ENCODE measurements at places on chromosomes 7 and 10.

DNA sequence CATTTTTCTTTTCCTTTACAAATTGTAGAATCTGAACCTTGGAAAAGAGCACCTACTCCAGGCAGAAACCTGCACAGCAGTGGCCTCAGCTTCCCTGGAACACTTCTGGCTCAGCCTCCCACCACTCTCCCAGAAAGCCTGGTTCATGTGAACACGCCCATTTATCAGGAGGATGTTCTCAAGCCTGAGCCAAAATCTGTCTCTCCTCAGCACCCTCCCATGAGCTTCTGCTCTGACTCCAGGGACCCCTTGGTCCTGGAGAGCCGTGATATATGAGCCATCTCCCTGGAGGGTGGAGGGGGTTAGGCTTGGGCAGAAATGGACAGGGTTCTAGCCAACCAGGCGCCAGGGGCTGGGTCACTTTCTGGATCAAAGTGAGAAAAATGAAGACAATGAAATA, 10.1 kb downstream of the GDF2 start:
- no peak for DNase-seq

DNA sequence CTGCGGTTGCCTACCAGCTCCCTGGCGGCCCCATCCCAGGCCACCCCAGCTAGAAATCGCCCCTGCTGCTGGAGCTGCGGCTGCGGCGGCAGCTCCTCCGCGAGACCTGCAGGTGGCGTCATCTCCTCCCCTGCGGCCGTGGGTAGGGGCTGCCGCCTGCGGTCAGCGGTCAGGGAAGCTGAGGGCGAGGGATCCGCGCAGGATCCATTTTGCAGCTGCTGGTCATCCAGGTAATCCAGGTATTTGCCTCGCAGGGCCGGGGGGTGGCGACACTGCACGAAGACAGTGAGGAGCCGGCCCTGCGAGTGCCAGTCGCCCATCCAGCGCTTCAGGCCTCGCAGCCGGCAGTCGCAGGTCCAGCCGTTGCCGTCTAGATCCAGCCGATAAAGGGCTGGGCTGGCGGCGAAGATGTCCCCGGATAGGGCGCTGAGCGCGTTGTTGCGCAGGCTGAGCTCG, 1.5 kb downstream of the TRIL start:
- no peak for DNase-seq

- no peak for DNase-seq
These were observed 425.8 kb upstream of the CELF2 start for GRCh38 chr10:10591715-10592341.

DNA sequence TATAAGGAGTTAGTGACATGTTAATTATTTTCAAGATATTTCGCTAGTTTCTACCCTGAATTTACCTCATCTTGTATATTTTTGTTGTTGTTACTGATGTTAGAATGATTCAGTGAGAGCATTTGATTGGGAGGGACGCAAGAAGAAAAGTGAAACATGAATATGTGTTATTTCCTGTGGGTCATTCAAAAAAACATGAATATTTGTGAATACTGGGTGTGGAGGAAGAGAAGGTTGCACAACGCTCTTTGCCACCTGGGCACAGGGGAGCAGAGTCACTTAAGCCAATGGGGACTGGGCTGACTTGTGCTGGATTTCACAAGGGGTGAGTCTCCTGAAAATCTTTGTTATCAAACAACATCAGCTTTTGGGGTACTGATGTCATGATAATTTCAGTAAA, 39.5 kb downstream of the AGK start:
- no peak for DNase-seq

DNA sequence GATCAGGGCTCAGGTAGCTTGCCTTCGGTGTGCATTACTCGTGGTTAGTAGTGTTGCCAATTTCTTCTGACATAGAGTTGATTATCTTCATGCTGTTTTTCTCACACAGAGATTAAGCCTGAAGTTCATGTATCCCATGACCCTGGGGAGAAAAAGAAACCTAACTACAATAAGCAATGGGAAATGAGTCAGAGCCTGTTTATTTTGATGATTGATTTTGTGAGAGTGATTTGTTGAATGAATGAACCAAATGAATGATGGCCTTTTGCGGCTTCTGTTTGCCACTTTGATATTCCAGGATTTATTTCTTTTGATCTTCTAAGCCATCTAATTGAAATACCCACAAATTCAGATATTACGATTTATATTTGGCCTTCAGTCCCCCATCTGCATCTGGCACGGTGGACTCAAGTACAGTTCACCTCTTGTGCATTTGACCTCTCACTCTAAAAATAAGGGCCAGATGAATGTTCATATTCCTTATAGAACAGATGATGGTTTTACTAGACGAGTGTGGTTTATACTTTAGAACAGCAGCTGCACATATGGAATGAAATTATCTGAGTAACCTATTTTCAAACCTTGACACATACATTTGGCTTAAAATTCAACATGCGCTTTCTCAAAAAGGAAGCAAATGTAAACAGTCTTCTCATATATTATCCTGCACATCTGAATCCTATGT, 110.7 kb downstream of the PLCE1 start:
- no peak for DNase-seq

DNA sequence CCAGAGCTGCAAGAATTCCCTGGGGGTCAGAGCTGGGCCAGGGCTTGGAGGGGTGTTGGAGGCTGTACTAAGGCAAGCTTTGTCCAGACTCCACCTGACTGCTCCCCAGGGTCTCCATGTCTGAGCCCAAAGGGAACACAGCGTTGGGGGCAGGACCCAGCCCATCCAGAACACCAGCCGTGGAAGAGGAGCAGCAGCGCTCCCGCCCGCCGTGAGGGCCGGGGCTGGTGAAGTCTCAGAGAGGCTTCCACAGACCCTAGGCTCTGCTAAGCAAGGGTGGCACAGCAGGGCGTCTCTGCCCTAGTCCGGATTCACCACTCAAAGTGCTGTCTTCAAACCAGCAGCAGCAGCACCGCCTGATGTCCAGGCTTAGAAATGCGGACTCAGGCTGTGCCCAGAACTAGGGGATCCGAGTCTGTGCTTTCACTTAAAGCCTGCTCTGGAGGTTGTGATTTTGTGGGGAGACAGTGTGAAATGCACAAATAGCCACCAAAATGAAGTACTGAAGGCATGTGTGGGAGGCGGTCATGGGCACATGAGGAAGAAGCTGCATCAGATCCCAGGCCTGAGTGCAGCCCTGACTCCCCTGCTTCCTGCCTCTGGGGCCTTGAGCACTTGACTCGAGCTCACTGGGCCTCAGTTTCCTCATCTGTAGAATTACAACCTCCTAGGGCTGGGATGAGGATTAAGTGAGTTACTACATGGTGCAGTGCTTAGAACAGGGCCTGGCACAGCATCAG, 16.6 kb upstream of the AQP1 start:
- no peak for DNase-seq

GRCh38 chr7:108637049-108637621, 67.5 kb downstream of the DNAJB9 start:
- DNase-seq: peak; percentile 47

- no peak for DNase-seq
These were observed 140.3 kb upstream of the ODAD2 start for GRCh38 chr10:28139138-28139537.

DNA sequence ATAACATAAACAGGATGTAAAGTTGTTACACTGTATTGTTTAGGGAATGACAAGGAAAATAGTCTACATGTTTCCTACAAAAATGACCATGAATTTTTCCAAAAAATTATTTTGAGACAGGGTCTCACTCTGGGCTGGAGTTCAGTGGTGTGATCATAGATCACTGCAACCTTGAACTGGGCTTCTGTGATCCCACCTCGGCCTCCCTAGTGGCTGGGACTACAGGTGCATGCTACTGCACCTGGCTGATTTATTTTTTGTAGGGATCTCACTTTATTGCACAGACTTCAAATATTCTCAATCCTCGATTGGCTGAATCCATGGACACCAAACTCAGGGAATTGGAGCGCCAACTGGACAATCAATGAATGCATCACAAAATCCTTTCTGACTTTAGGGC, 6.6 kb downstream of the CHCHD2 start:
- no peak for DNase-seq

- no peak for DNase-seq
These were observed 163.1 kb downstream of the AUTS2 start for GRCh38 chr7:69761290-69761922.

- no peak for DNase-seq
These were observed 431.9 kb downstream of the TNS3 start for GRCh38 chr7:47149971-47150370.

- DNase-seq: no peak
These were observed 27.7 kb downstream of the ANKRD26 start for GRCh38 chr10:27072436-27073114.

- DNase-seq: no peak
These were observed 27.8 kb downstream of the CXCL12 start for GRCh38 chr10:44357023-44357540.

DNA sequence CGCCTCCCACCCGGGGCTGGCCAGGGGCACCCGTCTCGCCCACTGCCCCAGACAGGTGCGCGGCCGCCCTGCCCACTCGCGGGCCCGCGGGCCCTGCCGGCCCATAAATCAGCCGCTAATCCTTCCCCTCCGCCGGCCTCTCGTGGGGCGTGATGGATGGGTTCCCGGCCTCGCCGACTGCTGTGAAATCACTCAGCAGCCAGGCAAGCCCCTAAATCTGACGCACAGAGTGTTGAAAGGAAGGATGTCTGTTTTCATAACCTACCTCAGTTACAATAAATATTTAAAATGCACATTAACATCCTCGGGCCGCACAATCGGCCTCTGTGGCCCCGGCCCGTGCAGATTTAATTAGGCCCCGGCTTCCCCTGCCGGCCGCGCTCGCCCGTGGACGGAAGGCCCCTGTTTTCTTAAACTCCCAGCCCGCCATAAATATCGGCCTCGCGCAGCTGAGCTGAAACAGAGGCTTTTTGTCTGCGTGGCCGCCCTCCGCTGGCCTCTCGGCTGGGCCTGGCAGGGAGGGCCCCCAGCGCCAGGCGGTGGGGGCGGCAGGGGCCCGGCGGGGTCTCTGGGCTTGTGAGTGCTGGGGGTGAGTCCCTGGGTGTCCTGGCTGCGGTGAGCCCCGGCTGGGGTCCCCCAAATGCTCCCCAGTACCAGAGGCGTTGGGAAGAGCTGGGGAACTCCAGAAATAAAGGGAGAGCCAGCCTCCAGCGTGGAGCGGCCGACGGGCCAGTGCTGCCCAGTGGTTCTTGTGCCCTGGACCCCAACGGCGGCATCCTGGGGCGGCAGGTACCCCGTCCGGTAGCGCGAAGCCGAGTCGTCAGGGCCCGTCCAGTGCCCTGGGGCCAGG, 90.7 kb downstream of the UNCX start:
- DNase-seq: no peak

- DNase-seq: no peak
These were observed 181.4 kb downstream of the AKR1D1 start for GRCh38 chr7:138257459-138258196.

DNA sequence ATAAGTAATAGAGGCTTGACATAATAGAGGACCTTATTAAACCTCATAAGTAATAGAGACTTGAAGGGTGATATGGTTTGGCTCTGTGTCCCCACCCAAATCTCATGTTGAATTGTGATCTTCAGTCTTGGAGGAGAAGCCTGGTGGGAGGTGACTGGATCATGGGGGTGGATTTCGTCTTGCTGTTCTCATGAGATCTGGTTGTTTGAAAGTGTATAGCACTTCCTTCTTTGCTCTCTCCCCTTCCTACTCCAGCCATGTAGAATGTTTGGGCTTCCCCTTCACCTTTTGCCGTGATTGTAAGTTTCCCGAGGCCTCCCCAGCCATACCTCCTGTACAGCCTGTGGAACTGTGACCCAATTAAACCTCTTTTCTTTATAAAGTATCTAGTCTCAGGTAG, 8.6 kb downstream of the KIFBP start:
- DNase-seq: no peak

GRCh38 chr7:51230723-51231122, 85.9 kb downstream of the COBL start:
- DNase-seq: no peak

All from NCI-H187 treated with DMSO at 0.1 percent for 48 hours (cell line).